ENCODE measurements at places on chromosomes 4 and X.

DNA sequence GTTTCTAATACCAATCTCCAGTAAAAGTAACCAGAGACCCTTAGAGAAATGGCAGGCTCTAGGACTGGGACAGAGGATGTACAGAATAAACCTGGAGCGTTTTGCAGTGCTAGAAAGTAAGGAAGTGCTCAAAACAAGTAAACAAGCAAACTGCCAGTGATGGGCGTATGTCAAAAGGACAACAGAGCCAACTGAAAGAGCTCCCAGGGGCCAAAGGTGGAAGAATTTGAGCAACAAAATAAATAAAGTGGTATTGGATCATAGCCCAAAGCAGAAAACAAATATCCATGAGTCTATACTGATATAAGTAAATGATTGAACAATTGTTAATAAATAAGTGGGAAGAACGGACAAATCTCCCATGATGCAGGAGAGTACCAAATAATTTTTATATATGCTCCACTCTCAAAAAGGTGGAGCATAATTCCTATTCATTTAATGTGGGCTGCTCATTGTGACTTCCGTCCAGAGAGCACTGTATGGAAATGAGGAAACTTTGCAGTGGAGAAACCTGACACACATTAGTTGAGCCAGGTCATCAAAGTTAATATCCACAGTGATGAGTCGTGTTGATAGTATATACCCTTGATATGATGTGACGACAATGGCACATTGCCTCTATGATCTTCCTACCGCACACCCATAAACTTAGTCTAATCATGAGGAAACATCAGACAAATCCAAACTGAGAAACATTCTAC, 17.8 kb upstream of the SEPTIN11 start:
- DNase-seq = no peak

- no peak for DNase-seq
Observed at GRCh38 chr4:159516556-159517140, 413.8 kb downstream of the RAPGEF2 start.

DNA sequence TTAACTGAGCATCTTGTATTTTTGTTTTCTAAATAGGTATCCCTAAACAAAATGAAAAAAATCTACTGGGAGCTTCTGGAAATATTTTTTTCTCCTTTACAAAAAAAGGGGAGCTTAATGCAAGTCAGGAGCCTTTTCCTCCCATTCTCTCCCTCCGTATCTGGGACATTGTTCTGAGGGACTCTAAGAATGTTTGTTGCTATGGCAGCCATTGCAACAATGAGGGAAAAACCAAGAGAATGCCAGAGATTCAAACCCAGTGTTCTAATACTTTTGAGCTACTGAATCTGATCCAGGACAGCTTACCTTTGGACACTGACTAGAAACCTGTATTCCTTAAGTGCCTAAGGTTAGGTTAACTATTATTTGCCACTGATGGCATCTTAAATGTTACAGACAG, 485.7 kb upstream of the HS3ST1 start:
- DNase-seq = no peak

DNA sequence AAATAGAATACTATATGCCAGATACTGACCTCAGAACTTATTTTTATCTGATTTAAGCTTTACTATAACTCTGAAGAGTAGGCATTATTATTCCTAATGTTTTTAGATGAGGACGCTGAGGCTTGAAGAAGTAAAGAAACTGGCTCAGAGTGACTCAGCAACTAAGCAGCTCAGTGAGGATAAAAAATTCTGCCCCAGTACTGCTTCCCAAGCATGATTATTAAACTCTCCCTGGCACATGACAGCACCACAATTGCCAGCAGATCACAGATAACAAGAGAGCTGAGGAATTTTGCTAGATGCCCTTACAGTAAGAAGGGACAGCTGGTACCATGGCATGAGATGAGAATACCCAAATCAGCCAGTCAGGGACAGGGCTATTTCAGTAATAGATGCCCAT, 219.4 kb downstream of the NKX6-1 start:
- no peak for DNase-seq

GRCh38 chr4:122038896-122039295, 87.0 kb upstream of the TRPC3 start:
- no peak for DNase-seq

- no peak for DNase-seq
Observed at GRCh38 chr4:73451981-73452747, 16.1 kb downstream of the AFP start.

GRCh38 chr4:74874753-74875367, 58.1 kb upstream of the PARM1 start:
- peak; percentile 80 for DNase-seq

DNA sequence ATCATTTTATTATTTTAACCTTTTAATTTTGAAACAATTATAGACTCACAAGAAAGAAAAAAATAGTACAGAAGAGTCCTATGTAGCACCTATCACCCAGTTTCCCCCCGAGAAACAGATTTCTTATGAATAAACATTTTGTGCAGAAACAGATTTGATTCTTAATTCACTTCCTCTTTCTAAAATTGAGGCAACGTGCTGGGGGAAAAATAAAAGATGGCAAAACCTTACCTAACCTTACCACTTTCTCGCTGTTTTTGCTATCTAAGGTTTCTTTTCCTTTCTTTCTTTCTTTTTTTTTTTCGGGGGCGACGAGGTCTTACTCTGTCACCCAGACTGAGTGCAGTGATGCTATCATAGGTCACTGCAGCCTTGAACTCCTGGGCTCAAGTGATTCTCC, 4.3 kb upstream of the CLNK start:
- DNase-seq = no peak

DNA sequence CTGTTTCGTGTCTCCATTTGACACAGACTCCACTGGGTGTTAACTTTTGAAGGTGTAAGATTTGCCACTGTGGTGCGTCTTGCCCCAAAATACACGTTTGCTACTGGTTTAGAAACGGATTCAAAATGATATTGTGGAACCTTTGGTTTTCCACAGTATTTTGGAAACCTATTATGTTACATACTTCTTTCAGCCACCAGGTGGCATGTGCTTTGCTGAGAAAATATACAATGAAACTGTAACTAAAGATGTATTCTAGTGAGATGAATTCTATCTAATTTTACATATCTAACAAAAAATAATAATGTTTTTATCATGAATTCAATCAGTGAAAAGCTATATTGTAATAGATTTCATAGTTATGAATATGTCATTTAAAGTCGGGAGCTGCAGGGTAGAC, 28.4 kb upstream of the SLITRK4 start:
- DNase-seq = no peak

DNA sequence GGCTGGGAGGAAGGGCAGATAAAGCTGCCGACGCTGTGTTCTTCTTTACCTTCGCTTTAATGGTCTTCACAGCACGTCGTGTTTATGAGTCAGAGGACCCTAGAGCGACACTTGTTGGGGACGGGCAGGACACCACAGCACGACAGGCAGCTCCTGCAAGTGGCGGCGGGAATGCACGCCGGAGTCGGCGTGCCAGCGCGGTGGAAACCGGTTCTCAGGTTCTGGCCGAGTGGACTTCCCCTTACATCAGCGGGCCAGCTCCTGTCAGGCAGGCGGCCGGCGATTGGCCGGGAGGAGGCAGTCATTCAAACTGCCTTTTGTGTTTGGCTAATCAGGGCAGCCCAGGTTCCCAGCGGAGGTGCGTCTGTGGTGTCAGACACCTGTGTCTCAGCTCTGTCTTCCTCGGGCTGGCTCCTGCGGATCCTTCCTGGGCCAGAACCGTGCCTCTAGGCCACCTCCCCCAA, 150.9 kb downstream of the SHROOM3 start:
- no peak for DNase-seq

DNA sequence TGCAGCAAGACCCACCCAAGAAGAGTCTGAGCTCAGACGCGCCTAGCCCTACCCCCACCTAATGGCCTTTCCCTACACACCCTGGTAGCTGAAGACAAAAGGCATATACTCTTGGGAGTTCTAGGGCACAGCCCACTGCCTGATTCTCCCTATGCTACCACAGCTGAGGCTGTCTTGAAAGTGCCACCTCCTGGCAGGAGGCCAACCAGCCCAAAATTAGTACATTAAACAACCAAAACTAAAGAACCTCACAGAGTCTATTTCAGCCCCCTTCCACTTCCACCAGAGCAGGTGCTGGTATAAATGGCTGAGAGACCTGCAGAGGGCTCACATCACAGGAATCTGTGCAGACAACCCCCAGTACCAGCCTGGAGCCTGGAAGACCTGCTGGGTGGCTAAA, 119.1 kb downstream of the HMGN5 start:
- no peak for DNase-seq

DNA sequence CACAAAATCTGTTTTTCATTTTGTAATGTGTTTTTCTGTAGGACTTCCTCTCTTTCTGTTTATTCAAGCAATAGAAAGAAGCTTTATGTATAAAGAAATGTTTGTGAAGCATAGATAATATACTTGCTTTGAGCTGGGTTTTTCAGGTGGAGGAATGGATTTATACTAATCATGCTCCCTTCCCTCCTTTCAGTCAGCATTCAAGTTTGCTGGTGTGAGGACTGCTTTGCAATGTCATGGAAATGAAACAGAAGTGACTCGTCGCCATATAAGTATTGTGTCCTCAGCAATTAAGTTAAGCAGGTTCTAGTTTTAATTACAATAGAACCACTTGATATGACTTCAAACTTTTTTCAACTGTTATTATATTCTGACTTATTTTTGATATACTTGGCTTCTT, 1447.1 kb downstream of the PCDH19 start:
- DNase-seq = no peak

- DNase-seq = no peak
Observed at GRCh38 chr4:123673971-123674370, 277.4 kb downstream of the SPRY1 start.

DNA sequence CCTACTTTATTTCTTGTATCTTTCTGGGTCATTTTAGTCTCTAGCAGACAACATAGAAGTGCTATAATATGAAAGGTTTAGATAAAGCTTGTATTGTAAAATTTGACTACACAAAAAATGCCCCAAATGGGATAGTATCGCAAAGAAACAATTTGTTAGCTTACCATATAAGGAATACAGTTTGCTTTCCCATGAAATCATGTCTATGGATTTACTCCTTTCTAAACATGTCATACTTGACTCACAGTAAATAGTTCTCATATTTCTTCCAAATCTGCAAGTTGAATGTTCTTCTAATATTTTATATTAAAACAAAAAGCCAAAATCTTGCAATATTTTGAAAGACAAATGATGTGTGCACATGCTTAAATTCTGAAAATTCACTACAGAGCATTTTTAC, 103.9 kb downstream of the PPA2 start:
- no peak for DNase-seq

GRCh38 chr4:76596713-76597112, 161.7 kb downstream of the SHROOM3 start:
- DNase-seq = no peak

- DNase-seq = peak; percentile 60
Observed at GRCh38 chr4:17324386-17324830, 187.5 kb downstream of the QDPR start.
